ENCODE measurements at places on chromosomes 1 and 21.

GRCh38 chr1:169928438-169929209 is 34.9 kb upstream of the SCYL3 start:
- DNase-seq = no peak

GRCh38 chr1:79042117-79042516 is 35.6 kb upstream of the ADGRL4 start:
- no peak for DNase-seq

- no peak for DNase-seq
Observed at GRCh38 chr1:204267191-204267601, 53.4 kb upstream of the GOLT1A start.

GRCh38 chr1:218352075-218352438 is 6.9 kb downstream of the TGFB2 start:
- no peak for DNase-seq

- no peak for DNase-seq
Observed at GRCh38 chr1:228366866-228367741, 39.5 kb downstream of the TRIM11 start.

DNA sequence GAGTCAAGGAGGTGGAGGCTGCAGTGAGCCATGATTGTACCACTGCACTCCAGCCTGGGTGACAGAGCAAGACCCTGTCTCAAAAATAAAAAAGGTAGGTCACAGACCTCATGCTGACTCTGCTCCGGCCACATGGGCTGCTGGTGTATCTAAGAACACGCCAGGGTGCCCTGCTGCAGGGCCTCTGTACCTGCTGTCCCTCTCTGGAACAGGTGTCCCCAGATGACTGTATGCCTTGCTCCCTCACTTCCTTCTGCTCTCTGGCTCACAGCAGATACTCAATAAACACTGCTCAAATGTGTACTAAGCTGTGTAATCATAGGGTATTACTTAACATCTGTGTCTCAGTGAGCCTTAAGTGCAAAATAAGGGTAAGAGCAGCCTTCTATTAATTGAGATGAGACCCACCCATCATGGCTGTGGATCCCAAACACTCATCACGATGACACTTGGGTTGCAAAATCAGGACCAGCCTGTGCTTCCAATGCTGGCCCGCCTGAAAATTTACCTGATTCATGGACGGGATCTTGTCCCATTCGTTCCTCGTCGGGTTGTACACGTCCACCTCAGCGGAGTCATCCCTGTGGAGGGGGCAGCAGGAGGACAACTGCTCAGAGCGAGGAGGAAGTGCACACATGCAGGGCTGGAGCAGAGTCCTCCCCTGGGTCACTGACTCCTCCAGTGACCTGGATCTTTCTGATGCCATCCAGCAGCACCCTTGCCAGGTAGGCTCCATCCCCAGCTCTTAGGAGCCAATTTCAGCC is 7.5 kb downstream of the KLHL21 start:
- no peak for DNase-seq

- no peak for DNase-seq
Observed at GRCh38 chr1:240282061-240282830, 190.6 kb downstream of the FMN2 start.

DNA sequence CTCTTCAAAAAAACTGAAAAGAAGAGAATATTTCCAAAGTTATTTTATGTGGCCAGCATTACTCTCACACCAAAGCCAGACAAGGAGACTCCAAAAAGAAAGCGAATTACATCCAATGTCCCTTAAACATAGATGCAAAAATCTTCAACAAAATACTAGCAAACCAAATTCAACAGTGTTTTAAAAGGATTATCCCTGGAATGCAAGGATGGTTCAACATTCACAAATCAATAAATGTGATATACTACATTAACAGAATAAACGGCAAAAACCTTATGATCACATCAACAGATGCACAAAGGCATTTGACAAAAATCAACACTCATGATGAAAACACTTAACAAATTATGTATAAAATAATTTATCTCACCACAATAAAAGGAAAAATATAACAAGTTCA is 207.8 kb downstream of the DENND1B start:
- no peak for DNase-seq

DNA sequence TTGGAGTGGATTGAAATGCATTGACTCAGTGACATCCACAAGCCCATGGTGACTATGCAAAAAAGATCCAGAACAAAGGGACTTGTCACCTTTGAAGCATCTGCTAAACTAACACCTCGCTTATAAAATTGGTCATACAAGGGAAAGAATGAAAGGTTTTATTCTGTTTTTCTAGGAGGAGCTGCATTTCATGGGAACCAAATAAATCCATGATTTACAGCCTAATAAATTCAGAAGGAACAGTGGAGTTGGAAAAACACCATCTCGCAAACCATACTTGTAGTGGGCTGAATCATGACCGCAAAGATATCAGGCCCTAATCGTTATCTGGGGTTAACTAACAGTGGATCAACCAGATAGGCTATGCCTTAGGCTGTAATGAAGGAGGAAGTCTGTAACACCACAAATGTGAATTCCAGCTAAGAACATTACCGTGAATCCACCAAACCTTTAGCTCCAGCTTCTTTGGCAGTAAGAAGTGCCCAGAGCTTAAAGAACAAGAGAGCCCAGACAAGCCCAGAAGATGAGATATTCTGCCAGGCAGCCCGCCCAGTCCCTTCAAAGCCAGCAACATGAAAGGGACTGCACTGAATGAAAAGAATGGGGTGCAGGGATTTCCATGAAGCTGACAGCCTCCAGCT is 27.4 kb downstream of the RSPH1 start:
- DNase-seq = no peak

GRCh38 chr1:67120855-67121619 is 13.7 kb downstream of the C1orf141 start:
- no peak for DNase-seq

Data from stimulated activated CD4-positive, alpha-beta T cell treated with anti-CD3 and anti-CD28 coated beads, Interleukin-1b, Interleukin-23, amount 100 ng/mL, for 48 hours (primary cell).